ENCODE measurements at places on chromosomes 1 and 21.

GRCh38 chr1:54794451-54795355 is 6.4 kb downstream of the TTC22 start:
- DNase-seq = no peak

DNA sequence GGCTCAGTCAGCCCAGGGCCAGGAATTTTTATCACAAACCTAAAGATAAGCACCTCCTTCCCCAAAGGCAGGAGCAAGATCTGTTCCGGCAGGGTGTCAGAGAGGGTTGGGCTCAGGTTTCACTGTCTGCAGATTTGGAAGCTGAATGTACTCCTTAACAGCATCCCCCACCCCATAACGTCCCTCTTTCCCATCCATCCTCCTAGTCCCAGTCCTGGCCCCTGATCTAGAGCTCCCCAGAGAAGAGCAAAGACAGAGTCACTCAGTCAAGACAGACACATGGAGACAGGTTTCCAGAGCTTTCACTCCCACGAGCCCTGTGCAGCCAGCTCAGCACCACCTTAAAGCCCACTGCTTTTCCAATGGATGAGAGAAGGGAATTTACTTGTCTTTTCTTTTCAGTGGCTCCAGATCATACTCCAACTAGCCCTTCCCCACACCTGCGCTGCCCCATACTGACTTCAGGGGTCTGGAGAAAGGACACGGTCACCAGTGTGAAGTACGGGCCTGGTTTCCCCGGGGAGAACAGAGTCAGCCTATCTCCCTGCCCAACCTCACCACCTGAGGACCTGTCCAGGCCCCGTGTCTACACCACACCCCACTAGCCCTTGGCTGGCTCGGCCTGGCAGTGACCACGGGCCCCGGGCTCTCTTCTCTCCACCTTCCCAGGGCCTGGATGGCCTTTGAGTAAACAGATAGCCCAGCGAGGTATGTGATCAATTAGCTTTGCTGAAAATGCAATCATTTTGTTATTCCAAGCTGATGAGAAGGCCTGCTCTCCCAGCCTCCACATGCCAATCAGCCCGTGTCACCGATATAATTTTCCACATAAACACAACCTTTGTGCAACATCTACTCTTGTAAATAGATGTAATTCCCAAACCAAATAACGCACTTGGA is 249.1 kb downstream of the FOXD2 start:
- DNase-seq = no peak

- DNase-seq = no peak
Observed at GRCh38 chr1:26686795-26687194, 9.0 kb upstream of the ARID1A start.

DNA sequence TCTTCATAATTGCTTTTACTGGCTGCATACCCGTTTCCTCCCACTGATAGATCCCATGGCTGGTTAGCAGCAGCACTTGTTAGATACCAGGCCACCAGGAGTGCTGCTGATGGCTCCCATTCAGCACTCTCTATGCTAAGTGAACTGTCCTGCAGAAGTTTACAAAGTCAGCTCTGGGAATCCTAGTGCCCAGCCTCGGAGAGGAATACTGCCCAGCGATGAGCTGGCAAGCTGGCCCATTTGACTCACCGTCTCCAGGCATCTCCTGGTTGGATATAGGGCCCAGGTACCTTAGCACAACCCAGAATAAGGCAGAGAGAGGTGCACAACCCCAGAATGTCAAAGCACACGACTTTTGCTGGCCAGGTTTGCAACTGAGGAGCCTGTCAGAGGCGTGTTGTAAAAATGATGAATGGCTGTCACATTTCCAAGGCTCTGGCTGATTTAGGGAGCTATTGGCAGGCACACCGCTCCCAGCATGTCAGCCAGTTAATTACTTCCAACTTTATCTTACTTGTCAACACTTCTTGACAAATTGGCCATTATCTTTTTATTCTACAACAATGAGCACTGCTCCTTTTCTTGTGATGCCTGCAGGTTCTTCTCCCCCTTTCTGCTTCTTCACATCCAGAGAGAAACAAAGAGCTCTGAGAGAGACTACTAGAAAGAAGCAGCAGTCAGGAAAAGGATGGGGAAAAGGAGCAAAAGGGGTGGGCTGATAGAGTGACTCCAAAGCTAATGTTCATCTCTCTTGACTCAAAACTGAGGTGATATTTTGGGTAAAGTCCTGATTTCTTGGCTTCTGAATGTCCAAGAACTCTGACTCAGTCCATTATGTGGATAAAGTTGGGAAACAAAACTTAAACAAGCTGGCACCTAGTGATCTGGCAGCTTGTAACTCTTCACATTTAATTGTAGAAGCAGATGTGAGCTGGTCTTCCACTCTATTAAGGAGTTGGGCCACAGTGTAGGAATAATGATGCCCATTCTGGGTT is 10.8 kb upstream of the ANGPTL7 start:
- DNase-seq = no peak

DNA sequence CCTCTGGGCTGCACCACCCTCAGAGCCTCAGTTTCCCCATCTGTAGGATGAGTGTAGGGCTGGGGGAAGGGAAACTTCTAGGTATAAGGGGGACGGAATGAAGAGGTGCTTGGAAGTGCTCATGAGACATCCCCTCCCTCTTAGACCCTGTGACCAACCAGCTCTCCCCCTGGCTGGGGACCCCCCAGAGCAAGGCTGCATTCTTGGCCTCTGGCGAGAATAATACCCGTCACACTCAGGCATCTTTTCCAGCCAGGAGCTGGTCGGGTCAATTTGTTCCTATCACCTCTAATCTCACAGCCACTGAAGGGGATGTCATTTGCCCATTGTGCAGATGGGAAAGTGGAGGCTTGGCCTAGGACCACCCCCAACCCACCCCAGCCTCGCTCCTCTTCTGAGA is 443.0 kb downstream of the PTPRU start:
- no peak for DNase-seq

DNA sequence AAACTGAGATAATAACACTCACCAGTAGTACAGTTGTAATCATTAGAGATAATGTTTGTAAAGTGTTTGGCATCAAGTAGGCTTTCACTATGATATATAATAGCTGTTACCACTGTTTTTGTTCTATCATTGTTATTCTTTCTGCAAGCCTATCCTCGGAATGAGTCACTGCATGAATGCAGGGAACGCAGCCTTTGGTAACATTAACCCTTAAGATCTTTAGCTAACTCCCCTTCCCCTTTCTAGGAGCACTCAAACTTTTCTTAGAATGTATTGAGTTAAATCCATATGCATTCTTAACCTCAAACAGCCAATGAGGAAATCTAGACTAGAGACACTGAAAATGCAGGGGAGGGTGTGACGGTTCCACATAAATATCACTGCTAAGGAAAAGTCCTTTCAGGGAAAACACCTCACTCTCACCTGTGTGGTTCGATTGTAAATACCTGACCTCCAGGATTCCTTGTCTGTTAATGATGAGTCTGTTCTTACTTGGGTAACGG is 467.3 kb downstream of the SETD4 start:
- DNase-seq = no peak

- DNase-seq = no peak
Observed at GRCh38 chr1:202279806-202280205, 61.9 kb downstream of the UBE2T start.

DNA sequence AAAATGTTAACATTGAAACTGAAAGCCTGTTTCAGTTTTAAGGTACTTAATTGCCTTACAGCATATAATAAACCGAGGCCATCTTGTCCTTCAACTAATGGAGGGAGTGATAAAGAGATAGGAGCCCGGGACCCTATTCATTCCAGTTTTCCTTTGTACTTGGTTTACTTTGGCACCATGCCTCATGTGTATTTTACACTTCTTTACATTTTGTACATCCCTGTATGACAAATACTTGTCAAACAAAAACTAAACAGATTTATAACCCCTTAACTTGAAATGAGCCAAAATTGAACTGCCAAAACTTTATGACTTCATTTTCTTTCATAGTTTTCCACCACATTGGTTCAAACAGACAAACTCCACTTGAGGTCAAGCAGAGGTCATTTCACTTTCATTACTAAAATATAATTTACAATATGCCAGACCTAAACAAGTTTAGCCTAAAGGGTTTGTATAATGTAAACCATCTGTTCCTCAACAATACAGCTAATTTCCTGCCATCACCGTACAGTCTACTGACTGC is 30.9 kb upstream of the UBE2U start:
- DNase-seq = peak; percentile 5

DNA sequence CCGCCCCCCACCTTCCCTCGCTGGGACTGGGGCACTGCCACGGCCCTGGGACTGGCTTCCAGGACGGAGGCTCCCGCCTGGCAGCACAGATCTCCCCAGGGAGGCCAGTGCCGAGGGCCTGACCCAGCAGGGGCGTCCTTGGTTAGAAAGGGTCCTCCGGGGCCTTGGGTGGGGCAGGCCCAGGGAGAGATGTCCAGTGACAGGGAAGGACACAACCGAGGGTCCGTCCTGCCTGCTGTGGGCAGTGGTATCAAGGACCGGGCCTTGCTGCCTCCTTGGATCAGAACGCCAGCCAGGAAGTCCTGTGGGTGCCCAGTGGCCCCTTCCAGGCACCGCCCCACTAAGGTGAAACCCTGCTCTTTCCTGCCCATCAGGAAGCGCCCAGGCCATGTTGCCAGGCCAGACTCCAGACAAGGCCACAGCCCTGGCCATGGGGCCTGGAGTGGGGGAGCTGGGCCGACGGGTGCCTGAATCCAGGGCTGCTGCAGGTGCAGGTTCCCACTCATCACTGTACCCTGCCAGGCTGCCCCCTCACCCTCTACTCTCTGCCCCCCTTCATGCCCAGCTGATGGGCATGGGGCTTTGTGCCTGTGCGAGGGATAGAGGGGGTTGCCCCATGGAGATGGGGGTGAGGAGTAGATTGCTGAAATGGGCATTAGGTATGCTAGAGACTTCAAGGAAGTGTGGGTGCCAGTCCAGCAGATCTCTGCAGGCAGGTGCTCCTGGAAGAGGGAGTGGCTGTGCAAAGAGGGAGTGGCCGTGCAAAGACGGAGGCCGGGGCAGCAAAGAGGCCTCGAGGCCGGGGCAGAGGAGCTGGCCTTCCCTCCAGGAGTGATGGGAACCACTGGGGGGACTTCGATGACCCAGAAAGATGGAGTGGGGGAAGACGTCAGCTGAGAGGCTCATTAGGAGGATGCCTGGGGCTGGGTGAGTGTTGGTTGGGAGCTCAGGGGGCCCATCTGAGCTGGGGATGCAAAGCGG is 2.2 kb upstream of the PRKCZ start:
- DNase-seq = no peak

- no peak for DNase-seq
Observed at GRCh38 chr1:236147521-236148469, 5.5 kb downstream of the GPR137B start.

GRCh38 chr1:90834354-90834885 is 117.3 kb upstream of the BARHL2 start:
- DNase-seq = no peak

- no peak for DNase-seq
Observed at GRCh38 chr1:20349561-20349960, 58.9 kb downstream of the VWA5B1 start.

DNA sequence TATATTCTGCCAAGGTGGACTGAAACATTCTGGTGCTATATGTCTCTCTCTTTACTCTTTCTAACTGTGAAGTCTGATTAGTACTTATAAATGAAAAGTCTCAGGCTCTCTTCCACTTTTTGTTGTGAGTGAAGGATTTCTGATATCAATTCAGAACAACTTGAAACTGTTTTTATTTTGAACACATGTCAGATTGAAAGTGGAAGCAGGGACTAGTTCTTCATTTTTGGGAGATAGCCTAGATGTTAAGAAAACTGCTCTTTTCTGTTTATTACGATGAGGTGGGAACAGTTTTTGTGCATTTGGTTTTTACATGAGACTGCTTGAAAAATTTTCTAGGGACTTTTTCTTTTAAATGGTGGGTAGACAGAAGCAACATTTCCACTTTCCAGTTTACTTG is 14.5 kb upstream of the GBP3 start:
- no peak for DNase-seq

DNA sequence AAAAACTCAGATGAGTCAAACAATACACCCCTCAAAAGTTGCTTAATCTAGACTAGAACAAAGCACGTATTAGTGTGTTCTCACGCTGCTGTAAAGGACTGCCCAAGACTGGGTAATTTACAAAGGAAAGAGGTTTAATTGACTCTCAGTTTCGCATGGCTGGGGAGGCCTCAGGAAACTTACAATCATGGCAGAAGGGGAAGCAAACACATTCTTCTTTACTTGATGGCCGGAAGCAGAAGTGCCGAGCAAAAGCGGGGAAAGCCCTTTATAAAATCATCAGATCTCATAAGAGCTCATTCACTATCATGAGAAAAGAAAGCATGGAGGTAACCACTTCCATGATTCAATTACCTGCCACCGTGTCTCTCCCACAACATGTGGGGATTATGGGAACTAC is 10.1 kb downstream of the JAM2 start:
- DNase-seq = no peak

DNA sequence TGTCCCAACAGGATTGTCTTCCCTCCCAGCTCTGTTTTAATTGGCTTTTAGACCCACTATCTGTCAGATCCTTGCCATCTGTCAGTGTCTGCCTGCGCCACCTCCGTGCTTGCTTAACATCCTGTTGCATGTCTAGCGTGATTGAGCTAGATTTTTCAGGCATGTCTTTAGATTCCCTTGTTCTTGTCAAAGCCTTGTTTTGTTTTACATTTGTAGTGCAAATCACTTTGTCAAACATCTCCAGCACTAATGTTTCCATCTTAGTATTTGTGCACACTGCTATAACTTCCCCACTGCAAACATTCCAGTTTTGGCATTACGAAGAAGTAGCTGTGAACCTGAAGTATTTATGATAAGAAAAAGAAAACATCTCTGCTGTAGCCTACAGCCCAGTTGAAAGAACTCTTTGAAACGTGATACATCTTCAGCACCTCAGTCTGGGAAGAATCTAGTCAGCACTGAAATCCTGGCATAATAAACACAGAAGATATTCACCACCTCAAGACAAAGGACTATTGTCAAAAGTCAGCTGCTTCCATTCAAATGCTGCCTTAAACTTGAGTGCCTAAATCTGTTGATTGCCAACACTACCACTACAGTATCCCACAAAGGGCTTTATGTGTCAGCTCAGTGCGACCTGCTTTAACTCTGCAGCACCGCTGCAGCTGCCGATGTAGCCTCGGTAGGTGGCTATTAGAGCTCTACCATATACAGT is 105.0 kb downstream of the FNBP1L start:
- no peak for DNase-seq

GRCh38 chr1:182164273-182164672 is 102.8 kb upstream of the ZNF648 start:
- no peak for DNase-seq

- peak; percentile 71 for DNase-seq
Observed at GRCh38 chr21:27700974-27701614, 734.2 kb upstream of the ADAMTS5 start.

DNA sequence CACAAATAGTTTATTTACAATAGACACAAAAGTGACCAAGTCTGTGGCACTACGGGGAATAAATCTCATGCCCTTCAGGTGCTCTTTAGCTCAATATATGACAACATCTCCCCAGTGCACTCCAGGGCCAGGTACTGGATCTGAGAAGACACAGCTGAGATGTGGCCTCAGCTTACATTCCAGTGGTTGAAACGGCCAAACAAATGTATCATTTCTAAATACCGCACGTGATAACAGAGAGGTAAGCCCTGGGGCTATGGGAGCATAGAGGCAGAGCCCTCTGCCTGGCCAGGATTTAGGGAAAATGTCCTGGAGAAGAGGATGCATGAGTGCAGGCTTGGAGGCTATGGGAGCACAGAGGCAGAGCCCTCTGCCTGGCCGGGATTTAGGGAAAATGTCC is 630.5 kb downstream of the SMYD3 start:
- no peak for DNase-seq

- no peak for DNase-seq
Observed at GRCh38 chr1:207938016-207938415, 27.1 kb upstream of the CD34 start.

GRCh38 chr21:37197746-37198145 is 69.4 kb downstream of the VPS26C start:
- no peak for DNase-seq

Data from AG09309 (cell line).